ENCODE measurements at places on chromosomes 3 and 15. TPM values are rescaled to one million over a fixed set of nuclear protein-coding genes. Genes with fewer than 3 reads are reported as not detected.
A peak's percentile ranks its signal among the peaks of the same experiment; 100 is the strongest.

The AMT gene
- 6.1 TPM for total RNA-seq

DNA sequence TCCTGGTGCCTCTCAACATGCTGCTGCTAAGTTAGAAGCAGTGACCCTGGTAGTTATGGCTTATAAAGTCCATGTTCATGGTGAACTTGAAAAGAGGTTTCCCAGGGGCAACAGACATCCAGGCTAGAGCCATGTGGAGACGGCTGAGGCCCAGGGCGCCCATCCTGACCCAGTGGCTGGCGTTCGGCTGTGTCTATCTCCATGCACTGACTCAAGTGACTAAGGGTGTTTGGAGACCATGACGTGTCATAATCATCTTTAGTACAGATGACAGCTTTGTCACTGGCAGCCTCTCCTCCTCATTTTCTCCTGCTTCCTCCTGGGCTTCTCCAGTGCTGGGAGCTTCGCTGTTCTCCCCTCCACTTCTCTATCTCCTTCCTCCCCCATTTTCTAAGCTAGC is 287.4 kb upstream of the LYSMD4 start:
- H3K27ac ChIP-seq: no peak overlapping the region
- H3K4me1 ChIP-seq: peaks cover 26% of the 10 kb centered on the region
- no peak for DNase-seq
- H3K36me3 ChIP-seq: no peaks in the 10 kb centered on the region
- no peaks in the 10 kb centered on the region for H3K27me3 ChIP-seq

The APBA2 gene
- 19.6 TPM for total RNA-seq

- no peaks in the 10 kb centered on the region for H3K36me3 ChIP-seq
- DNase-seq: no peak
- no peak overlapping the region for H3K4me3 ChIP-seq
- H3K27me3 ChIP-seq: no peaks in the 10 kb centered on the region
Observed at GRCh38 chr3:186173224-186173815, 64.4 kb upstream of the ETV5 start.

DNA sequence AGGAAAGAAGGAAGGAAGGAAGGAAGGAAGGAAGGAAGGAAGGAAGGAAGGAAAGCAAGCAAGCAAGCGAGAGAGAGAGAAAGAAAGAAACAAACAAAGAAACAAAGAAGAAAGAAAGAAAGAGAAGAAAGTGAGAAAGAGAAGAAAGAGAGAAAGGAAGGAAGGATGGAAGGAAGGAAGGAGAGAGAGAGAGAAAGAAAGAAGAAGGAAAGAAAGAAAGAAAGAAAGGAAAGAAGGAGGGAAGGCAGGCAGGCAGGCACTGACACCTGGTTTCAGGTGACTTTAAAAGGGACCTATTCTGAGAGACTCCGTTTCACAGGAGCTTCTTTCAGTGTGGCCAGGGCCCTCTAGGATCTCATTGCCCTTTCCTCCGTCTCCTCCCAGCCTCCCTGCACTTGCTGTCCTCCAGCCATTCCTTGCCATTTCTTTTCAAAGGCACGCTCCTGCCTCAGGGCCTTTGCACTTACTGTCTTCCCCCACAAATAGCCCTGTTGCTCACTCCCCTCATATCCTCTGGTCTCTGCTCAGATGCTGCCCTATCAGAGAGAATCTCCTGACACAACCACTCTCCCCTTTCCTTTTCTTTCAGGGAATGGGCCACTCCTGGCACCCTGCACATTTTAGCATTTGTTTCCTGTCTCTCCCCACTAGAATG is 31.5 kb downstream of the IL12A start:
- DNase-seq: no peak
- no peaks in the 10 kb centered on the region for H3K27me3 ChIP-seq
- no peaks in the 10 kb centered on the region for H3K36me3 ChIP-seq
- no peaks in the 10 kb centered on the region for H3K4me1 ChIP-seq
- no peak overlapping the region for H3K4me3 ChIP-seq

DNA sequence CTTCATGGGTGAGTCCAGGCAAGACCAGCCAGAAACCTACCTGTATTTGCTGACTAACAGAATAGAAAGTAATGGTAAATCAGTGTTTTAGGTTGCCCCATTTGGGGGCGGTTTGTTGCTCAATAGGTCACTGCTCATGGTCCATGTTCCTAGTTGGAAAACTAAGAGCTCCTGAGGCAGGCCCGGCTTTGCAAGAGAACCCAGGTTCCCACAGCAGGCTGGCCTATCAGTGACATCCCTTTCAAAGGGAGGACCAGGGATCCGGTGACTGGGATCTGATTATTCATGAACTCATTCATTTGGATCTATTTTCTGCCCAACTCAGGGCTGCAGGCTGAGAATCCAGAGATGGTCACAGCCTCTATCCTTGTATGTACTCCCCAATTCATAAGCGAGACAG is 163.9 kb downstream of the WNT7A start:
- no peaks in the 10 kb centered on the region for H3K27me3 ChIP-seq
- no peak for DNase-seq
- no peaks in the 10 kb centered on the region for H3K36me3 ChIP-seq
- H3K27ac ChIP-seq: no peak overlapping the region

DNA sequence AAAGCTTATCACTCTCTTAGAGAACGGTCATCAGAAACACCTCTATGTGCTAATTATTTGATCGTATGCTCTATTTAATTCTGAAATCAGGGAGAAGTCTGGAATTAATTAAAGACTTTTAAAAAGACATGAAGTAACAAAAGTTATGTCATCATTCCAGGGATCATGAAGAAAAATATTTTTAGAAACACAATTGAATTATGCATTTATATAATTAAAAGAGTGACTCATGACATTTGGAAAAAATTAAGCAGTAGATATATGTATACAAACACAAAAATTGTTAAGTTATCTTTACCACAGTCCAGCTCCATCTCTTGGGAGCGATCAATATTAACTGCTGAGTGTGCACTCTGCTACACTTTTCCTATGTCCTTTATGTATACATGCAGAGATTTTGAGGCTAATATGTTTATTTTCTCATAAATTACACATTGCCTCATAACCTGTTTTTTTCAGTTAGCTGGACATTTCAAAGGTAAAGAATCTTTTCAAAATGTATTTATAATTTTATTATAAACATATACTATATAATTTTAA is 717.7 kb downstream of the GBE1 start:
- no peak overlapping the region for H3K27ac ChIP-seq
- no peak overlapping the region for H3K4me3 ChIP-seq
- DNase-seq: no peak
- no peaks in the 10 kb centered on the region for H3K36me3 ChIP-seq

The STAB1 gene
- total RNA-seq: 124 TPM

DNA sequence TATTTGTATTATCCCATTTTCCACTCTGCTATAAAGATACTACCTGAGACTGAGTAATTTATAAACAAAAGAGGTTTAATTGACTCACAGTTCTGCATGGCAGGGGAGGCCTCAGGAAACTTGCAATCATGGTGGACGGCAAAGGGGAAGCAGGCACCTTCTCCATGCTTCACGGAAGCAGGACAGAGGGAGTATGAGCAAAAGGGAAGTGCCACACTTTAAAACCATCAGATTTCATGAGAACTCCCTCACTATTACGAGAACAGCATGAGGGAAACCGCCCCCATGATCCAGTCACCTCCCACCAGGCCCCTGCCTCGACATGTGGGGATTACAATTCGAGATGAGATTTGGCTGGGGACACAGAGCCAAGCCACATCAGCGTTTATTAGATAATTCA is 172.8 kb downstream of the NR2F2 start:
- no peaks in the 10 kb centered on the region for H3K36me3 ChIP-seq
- DNase-seq: no peak
- H3K4me1 ChIP-seq: no peaks in the 10 kb centered on the region
- no peak overlapping the region for H3K27ac ChIP-seq

The TRPM1 gene
- not detected for total RNA-seq

- no peak overlapping the region for H3K4me3 ChIP-seq
- H3K4me1 ChIP-seq: peaks cover 25% of the 10 kb centered on the region
- DNase-seq: no peak
- H3K27ac ChIP-seq: no peak overlapping the region
Observed at GRCh38 chr3:126053513-126053912, 30.4 kb downstream of the SLC41A3 start.

The ITPKA gene
- total RNA-seq: not detected

DNA sequence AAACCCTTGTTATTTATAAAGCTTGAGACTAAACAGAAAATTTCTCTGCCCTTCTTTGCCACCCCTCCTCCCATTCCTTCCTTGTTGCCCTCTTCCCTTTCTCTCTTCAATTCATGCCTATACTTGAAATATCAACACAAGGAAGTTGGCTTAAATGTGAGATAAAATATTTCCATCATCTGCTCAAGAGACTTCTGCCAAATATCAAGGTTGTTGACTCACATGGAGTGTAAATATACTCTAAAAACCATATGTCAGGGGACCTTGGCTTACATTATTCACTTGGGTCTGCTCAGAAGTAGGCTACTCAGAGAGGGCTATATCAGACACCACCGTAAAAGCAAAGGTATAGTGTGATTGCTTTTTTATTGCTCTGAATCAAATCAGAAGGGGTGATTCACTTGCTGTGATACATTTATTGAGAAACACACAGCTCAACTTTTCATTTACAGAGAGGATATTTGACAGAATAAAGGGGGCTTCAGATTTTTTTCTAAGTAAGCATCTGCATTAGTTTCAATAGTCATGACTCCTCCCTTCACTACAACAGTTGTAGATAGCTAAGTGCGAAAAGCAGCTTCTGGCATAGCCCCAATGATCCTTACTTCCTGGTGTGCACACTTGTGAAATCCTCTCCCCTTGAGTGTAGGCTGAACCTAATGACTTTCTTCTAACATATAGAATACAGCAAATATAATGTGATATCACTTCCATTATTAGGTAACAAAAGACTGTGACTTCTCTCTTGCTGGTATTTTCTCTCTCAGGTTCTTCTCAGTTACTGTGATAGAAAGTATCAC is 386.2 kb downstream of the EFHB start:
- no peaks in the 10 kb centered on the region for H3K36me3 ChIP-seq
- DNase-seq: no peak
- H3K27me3 ChIP-seq: no peaks in the 10 kb centered on the region

- DNase-seq: no peak
- no peaks in the 10 kb centered on the region for H3K36me3 ChIP-seq
- H3K4me3 ChIP-seq: no peak overlapping the region
- no peaks in the 10 kb centered on the region for H3K4me1 ChIP-seq
- H3K27me3 ChIP-seq: no peaks in the 10 kb centered on the region
Observed at GRCh38 chr3:56969851-56970250, 90.6 kb upstream of the SPATA12 start.

The JMJD7 gene
- total RNA-seq: 26.3 TPM

- no peaks in the 10 kb centered on the region for H3K36me3 ChIP-seq
- no peaks in the 10 kb centered on the region for H3K4me1 ChIP-seq
- DNase-seq: no peak
Observed at GRCh38 chr3:112032098-112032731, 2.3 kb upstream of the TMPRSS7 start.

- no peak overlapping the region for H3K27ac ChIP-seq
- no peaks in the 10 kb centered on the region for H3K4me1 ChIP-seq
- no peaks in the 10 kb centered on the region for H3K36me3 ChIP-seq
- no peak for DNase-seq
- no peaks in the 10 kb centered on the region for H3K27me3 ChIP-seq
Observed at GRCh38 chr3:53056442-53056841, 10.6 kb upstream of the SFMBT1 start.

The GNAT1 gene
- total RNA-seq: not detected

The CSPG5 gene
- 0.98 TPM for total RNA-seq

GRCh38 chr15:50906954-50907600 is 1.4 kb upstream of the AP4E1 start:
- H3K4me1 ChIP-seq: peaks cover 33% of the 10 kb centered on the region
- no peaks in the 10 kb centered on the region for H3K36me3 ChIP-seq
- no peaks in the 10 kb centered on the region for H3K27me3 ChIP-seq
- no peak for DNase-seq
- H3K4me3 ChIP-seq: peak overlapping the region; percentile 79

GRCh38 chr3:172517859-172518466 is 5.3 kb downstream of the TNFSF10 start:
- no peak overlapping the region for H3K4me3 ChIP-seq
- H3K4me1 ChIP-seq: peaks cover 79% of the 10 kb centered on the region
- H3K27me3 ChIP-seq: no peaks in the 10 kb centered on the region
- peaks cover 13% of the 10 kb centered on the region for H3K36me3 ChIP-seq
- H3K27ac ChIP-seq: peak overlapping the region; percentile 18

DNA sequence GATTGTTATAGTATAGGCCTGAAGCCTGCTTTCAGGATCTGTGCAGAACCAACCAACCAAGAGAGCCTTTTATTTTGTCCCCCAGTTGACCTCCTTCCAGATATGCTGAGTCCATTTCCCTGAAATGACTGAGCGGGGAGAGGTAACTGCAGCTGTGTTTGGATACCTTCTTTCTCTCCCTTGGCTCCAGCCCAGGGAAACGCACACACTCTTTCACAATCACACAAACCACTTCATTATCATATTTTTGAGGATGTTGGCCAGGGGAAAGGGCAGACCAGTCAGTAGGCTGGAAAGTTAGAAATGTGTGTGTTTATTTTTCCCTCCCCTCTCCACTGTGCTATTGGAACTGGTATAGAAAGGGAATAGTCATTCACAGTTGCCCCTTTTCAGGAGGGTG is 417.7 kb upstream of the TBL1XR1 start:
- H3K4me3 ChIP-seq: no peak overlapping the region
- H3K27ac ChIP-seq: no peak overlapping the region
- no peak for DNase-seq
- H3K27me3 ChIP-seq: no peaks in the 10 kb centered on the region
- H3K4me1 ChIP-seq: peaks cover 49% of the 10 kb centered on the region

The SERPINI2 gene
- not detected for total RNA-seq

DNA sequence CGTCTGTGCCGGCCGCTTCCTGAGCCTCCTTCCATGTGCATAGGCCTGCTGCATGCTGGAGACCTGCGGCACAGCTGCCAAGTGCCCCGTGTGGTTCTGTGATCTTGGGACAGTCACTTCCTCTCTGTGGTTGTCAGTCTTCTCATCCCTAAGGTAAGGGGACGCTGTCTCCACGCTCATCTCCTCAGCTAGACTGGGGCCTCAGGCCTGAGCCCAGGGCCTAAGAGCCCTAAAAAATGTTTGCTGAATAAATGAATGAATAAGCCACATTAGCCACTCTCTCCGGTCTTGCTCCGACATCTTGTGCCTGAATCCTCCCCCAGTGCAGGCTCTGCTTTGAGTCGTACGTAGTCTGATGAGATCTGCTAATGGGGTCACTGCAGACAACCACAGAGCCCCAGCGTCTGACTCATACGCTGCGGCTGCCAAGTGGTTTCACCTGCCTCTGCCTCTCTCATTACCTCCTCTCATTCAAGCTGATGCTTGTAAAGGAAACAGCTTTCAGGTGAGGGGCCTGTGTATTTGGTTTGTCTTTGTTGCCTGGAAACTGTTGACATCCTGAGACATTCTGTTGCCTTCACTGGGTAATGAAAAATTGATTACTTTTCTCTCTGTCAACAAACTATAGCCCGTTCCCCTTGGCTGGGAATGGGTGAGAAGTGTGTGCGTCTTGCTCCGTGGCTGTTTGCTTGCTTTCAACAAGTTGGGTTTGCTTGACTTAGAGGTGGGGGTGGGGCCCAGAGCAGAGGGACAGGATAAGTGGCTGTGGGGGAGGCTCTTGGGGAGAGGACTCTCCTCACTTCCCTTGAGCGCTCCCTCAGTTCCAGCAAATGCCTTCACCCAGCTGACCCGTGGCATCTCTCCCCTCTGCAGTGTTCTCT is 15.9 kb downstream of the RPLP1 start:
- no peaks in the 10 kb centered on the region for H3K36me3 ChIP-seq
- peaks cover 21% of the 10 kb centered on the region for H3K4me1 ChIP-seq
- H3K27ac ChIP-seq: no peak overlapping the region
- H3K27me3 ChIP-seq: no peaks in the 10 kb centered on the region

The DLL4 gene
- 20.9 TPM for total RNA-seq

The MOBP gene
- not detected for total RNA-seq

GRCh38 chr3:48474619-48475018 is 28.1 kb downstream of the ATRIP start:
- peaks cover under 1% of the 10 kb centered on the region for H3K36me3 ChIP-seq
- peaks cover 40% of the 10 kb centered on the region for H3K4me1 ChIP-seq
- DNase-seq: no peak

All from vagina (tissue), 2 donors.